ENCODE measurements at places on chromosomes 12 and 14.

DNA sequence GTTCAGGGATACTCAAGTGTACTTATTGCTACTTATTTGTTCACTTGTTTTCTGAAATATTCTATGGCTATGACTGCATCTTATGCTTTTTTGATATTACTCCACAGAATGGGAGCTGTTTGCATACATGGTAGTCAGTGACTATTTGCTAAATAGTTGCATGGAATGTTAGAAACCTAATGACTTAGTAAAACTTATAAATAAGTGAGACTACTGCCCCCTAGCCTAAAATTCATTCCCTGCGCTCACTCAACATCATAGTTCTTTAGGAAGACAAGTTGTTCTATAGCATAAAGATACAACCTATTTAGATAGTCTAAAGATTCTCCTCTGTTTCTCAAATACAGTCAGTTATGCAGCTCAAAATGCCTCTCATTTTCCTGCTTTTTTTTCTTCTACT, 305.5 kb downstream of the CEP128 start:
- no peak for DNase-seq

GRCh38 chr12:113271853-113272561, 50.7 kb downstream of the TPCN1 start:
- no peak for DNase-seq

DNA sequence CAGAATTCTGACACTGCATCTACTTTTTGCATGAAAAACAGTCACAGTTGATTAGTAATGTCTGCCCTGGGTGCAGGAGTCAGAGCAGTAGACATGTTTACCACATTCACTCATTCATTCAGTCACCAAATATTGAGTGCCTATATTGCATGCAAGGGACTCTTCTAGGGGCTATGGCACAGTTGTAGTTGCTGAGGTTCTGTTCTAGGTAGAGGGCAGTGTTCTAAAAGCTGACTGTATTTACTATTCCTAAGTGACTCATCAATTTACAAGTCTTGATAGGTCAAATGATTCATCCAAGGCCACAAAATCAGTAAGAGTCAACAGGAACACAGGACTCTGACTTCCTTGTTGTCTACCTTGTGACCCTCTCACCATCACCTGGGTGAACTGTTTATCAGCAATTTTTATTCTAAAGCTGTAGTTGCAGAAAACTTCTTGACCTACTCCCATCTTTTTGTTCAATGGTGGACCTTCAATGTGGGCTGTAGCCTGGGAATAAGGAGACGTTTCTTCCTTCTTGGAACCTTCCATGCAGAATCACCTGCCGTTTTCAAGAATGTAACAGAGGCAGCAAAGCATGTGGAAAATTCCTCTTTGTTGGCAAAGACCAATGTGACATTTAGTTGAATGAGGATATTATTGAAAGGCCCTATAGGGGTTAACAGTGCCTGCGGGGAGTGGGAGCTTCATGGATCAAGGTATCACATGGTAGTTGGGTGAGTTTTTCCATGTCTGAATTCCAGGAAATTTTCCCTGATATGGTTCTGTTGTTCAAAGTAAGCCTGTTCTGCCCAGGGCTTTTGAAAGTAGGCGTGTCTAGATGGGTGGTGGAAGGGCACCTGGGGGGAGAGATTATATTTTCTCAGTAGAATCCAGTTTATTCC, 223.2 kb downstream of the KTN1 start:
- DNase-seq, result no peak

DNA sequence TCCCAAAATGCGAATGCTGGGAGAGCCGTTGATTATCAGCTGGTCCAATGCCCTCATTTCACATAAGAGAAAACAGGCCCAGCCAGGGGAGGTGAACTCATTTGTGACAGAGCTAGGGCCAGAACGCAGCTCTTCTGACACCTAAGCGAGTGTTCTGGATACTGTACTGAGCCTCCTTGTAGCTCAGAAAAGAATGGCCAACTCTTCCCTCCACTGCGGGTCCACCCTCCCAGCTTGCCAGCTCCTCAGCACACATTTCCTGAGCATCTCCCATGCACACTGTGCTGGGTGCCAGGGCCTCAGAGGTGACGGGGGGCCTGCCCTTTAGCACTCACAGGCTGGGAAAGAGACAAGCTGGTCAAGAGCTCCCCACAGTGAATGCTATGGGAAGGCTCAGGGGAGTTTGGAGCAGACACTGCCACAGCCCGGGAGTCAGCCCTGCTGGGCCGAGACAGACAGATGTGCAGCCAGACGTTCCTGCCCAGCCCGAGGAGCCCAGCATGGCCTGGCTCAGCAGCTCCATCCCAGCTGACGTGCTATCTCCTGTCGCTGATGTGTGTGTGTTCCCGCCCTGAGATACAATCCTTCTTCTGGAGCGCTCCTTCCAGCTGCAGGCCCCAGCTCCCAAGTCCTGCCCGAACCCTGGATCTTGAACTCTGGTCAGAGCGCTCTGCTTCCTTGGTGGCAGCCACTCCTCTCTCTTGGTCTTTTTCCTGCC, 3.5 kb downstream of the CMTM5 start:
- no peak for DNase-seq

DNA sequence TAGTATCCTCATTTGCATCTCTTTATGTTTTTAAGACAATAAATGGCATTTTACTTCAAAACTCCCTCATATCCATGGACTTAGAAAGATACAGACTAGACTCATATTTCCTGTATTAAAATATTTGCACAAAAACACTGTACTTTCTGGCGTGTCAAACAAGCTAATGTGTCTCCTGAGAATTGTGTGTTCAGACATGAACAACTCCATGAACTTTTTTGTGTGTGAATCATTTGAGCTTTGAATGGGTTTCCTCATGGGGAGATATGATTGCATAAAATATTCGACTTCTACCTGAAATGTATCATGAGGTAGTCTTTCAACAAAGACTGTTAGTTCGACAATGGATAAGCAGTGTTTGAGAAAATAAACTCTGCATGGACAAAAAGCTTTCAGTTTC, 58.8 kb downstream of the TMEM30B start:
- DNase-seq, result no peak
